ENCODE measurements at places on chromosomes 6 and 20. TPM values are rescaled to one million over a fixed set of nuclear protein-coding genes. Genes with fewer than 3 reads are reported as not detected.
A peak's percentile ranks its signal among the peaks of the same experiment; 100 is the strongest.

GRCh38 chr6:153963352-153963751 is 75.7 kb upstream of the OPRM1 start:
- no peak for DNase-seq

- no peak for DNase-seq
These were observed 13.3 kb upstream of the ENPP5 start for GRCh38 chr6:46184114-46184513.

- peak; percentile 91 for DNase-seq
These were observed at the start of gene PFDN4 for GRCh38 chr20:54207743-54208547. Gene PFDN4, plus strand, starts transcription at chr20:54208087. Its CDS starts 14 bp downstream, at chr20:54208101.

DNA sequence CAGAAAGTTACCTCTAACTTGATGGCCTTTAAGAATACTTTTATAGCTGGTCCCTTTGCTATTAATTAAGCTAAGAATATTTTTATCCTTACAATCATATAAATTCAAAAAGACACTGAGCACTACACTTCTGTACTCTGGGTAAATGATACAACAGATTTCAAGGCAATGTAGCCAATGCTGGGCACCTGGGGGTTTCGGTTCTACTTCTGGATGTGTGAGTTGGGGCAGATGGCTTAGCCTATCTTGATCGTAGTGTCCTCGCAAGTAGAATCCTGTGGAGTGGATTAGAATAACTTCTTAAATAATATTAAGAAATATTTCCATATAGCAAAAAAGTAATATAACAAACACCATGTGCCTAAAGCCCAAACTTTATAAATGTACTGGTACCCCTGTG is 96.9 kb upstream of the NT5E start:
- no peak for DNase-seq

Gene LAMA4
- total RNA-seq: 50.6 TPM

DNA sequence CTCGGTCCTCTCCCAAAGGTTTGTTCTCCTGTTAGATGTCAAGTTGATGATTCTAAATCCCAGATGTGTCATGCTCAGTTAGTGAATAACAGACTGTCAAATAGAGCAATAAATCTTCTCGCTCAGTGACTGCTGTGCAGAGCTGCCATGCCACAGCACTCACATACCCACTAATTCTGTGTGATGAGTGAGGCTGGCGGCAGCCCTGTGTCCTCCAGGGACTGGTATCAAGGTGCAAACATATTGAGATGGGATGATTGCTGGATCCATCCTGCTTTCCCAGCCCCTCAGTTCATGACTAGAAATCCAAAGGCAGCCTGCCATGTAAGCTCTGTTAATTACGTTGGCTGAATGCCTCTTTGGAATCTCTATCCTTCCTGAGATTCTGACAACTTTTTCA is 103.9 kb downstream of the OLIG3 start:
- DNase-seq: no peak

Gene KIF13A
- total RNA-seq: 59.5 TPM

- peak; percentile 41 for DNase-seq
These were observed 57.3 kb downstream of the SULF2 start for GRCh38 chr20:47727909-47728361.

DNA sequence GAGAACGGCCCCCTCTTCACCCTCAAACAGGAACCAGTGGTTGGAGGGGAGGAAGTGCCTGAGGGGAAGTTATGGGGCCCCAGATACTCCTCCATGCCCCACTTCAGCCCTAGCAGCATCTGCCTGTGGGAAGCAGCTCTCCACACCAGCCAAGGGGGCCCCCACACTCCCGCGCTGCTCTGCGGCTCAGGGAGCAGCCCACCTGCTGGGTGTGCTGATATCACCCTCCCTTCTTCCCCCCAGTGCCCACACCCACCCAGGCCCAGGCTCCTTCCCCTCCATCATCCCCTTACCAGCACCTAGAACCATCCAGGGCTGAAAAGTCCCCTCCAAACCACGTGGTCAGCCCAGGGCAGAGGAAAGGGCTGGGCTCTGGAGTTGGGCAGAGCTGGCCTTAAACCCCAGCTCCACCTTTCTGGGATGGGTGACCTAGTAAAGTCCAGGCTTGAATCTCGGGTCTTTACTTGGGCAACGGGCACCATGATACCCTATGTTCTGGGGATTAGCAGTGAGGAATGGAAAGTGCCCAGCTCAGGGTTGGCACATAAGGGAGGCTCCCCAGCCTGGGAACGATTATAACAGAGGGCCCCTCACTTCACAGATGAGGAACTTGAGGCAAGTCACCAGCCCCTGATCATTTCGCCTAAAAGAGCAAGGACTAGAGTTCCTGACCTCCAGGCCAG is 663 bp downstream of the LST1 start:
- DNase-seq: no peak

Gene CD24
- 0.99 TPM for total RNA-seq

DNA sequence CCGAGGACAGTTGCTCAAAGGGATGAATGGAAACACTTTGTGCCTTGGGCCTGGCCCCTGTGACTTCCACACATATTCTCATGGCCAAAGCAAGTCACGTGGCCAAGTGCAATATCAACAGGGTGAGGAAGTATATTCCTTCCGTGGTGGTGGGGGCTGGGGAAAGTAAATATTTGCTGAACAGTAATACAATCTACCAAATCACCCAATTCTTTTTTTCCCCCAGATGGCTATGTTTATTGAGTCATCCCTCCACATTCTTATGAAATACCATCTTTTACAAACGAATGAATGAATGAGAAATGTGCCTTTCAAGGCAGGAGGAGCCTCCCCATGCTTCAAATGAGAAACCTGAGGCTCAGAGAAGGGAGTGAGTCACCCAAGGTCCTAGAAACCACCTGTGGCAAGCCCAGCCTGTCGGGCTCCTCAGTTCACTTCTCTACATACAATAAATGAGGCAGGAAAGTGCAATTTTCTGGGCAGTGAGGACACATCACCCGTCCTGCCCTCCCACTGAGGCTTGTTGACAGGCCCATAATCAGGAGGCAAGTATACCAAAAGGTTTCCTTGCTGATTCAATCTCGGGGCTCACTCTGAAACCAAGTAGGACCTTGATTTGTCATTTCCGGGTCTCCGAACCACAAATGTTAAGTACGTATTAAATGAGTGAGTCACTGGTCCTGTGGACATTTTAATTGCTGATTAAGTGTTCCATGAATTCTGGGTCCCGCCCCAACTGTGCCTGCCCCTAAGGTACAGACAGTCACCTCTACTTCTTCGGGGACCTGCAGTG is 25.3 kb upstream of the TOP1 start:
- peak; percentile 55 for DNase-seq

Gene TFAP2B
- total RNA-seq: not detected

- no peak for DNase-seq
These were observed 2.0 kb downstream of the TREM2 start for GRCh38 chr6:41160933-41161332.

DNA sequence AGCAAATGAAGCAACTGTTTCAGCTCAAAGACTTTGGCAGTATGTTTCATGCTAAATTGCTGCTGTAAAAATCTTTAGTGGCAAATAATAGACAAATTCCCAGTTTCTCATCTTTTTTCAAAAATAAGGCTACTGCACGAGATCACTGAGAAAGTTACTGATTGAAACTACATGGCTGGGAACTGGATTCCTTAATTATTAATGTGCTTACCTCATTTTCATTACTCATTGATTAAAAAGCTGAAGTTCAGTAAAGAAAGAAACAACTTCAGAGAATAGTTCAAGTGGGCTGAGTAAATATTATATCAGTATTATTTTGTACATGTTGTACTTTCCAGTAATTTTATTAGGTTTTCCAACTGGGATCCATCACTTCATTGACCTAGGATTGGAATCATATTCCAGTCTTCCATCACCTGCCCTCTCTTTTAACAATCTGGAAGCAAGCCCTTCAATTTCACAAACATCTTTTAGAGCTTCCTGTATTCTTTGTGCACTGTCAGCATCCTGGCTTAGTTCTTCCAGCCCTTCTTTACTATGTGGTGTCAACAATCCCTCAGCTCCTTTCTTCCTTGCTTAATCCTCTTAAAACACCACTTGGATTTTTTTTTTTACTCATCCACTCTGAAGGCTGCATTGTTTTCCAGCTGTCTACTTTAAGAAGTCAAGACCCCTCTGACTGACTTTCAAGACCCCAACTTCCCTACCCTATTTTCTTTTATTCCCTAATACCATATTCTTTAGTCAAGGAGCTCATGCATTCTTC is 4.3 kb downstream of the MEI4 start:
- DNase-seq: no peak

- DNase-seq: no peak
These were observed 246.8 kb downstream of the QKI start for GRCh38 chr6:163661272-163661671.

Measured in left ventricle myocardium superior (tissue), 1 donor.